ENCODE measurements at places on chromosomes 2 and 18.
A peak's percentile ranks its signal among the peaks of the same experiment; 100 is the strongest.

DNA sequence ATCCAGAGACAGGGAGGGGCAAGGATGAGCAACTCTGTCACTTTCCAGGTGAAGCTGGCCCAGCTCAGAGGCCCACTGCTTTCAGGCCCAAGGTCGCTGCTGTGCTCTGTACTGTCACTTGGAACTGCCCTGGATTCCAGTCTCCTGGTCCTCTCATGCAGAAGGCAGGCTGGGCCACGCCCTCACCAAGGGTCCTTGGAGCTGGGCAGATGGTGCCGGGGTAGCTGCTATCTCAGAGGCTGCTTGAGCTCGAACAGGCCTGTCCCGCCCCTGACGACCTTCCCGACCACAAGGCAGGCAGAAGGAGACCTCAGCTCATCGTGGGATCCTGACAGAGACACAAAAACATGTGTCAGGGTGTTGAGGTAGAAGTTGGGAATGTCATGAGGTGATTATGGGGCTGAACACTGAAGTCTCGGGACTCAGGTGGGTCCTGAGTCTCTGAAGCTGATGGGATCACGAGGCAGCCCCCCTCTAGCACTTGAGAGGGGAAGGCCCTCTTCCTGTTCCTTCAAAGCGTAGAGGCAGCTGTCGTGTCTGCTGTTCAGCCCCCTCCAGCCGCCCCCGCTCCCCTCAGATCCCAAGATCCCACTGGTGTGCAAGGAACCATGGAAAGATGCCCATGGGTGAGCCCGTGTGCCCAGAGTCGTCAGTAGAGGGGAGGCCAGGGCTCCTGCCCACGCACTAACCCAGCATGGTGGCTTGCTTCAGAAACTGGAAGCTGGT, 78.3 kb downstream of the POLR1A start:
- no peak for DNase-seq

- DNase-seq = no peak
These were observed 67.8 kb downstream of the SS18 start for GRCh38 chr18:26022585-26022984.

DNA sequence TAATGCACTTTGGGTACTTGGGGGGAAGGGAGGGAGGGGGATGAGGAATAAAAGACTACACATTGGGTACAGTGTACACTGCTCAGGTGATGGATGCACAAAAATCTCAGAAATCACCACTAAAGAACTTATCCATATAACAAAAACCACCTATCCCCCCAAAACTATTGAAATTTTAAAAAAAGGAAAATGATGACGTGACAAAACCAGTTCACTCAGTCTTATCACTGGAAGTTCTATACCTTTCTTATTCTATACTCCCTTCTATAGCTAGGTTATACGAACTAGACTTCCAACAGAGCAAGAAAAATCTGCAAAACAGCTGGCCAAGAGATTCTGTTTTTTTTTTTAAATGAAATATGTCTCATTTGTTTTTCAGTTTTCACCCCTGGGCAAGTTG, 20.8 kb downstream of the DYNAP start:
- no peak for DNase-seq

- DNase-seq = no peak
These were observed 70.6 kb downstream of the OTX1 start for GRCh38 chr2:63121055-63121834.

DNA sequence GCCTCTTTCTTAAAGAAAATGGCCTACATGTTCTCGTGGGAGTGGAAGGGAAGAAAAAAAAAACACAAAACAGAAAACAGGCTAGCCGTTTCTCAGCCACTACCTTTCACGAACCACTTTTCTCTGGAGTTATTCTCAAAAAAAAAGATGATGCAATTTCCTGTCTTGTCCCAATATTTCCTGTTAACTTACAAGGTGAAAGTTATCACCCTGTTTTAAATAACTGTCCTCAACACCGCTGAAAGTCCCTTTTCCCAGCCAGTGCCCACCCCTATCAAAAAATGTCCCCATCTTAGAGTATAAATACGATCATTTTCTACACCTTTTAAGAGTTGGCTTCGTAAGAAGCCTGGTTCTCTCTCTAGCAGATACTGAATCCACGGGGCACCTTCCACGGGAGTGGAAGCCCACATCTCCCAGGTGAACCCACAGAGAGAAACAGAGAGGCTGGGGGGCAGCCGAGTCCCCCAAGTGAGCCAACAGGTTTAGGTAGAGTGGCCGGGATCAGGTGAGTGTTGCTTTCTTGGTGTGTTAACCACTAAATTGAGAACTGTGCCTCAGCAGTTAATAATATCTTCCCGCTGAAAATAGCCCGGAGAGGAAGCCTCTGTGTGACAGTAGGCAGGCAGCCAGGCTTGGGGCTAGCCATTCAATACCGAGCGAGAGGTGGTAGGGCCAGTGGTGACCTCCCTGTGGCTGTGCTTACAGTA, 15.9 kb downstream of the SMAD7 start:
- DNase-seq = no peak

DNA sequence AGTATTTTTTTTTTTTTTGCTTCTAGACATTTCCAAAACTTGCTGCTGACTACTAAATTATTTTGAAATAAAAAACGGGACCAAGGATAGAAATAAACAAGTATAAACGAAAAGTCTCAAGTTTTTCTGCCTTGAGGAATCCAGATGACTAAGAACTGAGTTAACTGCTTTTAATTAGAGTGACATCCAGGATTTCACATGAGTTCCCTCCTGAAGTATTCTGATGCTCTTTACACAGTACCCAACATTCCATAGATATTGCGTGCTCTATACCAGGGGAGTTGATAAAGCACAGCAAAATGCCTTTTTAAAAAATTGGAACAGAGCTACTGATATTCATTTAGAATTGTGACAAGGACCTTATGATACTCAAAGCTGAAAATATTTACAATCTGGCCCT, 618.0 kb downstream of the CCDC85A start:
- DNase-seq = peak; percentile 31

- DNase-seq = no peak
These were observed 162.7 kb downstream of the EIPR1 start for GRCh38 chr2:3214806-3215404.

GRCh38 chr2:108917526-108917925, 71.5 kb downstream of the EDAR start:
- DNase-seq = no peak

DNA sequence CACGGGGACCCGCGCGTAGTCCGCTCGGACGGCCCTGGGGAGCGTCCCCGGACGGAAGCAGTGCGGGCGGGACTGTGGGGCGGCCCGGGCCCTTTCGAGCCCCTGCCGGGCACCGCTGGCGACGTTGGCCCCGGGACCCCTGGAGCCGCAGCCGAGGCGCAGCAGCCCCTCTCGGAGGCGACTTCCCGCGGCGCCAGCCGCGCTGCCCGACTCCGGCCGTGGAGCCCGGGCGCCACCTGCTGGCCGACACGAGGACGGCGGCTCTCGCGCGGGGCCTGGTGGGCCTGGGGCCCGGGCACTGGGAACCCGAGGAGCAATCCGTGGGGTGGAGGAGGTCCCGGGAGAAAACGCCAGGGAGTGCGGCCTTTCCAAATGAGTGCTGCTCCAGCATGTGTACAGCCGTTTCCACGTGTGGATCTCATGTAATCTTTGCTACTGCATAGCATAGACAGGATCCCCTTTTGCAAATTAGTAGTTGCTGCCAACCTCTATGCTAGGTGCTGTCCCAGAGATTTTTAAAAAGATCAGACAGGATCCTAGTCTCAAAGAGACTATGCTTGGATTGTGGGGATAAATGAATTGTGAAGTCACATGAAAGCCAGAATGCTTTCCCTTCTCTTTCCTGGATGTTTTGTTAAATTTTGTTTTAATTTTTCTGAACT, 4.0 kb downstream of the ID2 start:
- no peak for DNase-seq

GRCh38 chr2:165901620-165902298, 51.8 kb downstream of the TTC21B start:
- DNase-seq = no peak

GRCh38 chr2:190315273-190315672, 4.4 kb downstream of the HIBCH start:
- DNase-seq = no peak

- peak; percentile 46 for DNase-seq
These were observed 206.9 kb downstream of the ARL4C start for GRCh38 chr2:234289834-234290590.

DNA sequence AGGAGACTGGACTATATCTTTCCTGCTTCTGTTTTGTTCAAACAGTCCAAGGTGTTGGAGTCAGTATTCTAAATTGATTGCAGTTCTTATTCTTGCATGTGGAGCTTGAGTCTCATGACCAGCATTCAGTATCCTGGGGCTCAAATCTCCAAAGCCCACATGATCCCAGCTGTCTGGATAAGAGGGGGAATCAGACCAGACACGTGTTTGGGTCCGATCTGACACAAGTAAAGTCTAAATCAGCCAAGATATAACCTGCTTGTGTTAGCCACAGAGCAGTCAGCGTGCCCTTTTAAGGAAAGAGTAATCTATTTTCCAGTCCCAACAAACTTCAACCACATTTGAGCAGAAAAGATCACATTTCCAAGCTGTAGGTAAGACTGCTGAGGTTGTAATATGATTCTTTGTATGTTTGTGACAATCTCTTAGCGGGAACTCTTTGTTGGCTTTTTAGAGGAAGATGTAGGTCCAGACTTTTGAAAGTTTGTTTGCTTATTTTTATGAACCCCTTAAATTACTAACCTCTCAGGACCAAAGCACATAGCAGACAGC, 334.6 kb downstream of the SLC4A3 start:
- no peak for DNase-seq

DNA sequence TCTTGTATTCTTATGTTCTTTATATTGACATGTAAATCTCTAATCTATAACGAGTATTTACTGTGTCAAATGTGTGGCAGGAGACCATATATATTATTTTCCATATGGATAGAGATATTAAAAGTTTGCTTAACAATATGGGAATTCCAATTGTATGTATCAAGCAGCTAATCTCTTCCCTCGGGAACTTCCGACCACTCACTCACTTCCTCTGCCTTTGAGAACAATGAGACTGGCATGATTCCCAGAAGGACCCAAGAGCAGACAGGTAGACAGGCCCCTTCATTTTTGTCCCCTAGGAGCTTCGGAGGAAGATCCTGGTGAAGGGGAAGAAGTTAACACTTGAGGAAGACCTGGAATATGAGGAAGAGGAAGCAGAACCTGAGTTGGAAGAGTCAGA, 24.1 kb downstream of the PLCD4 start:
- DNase-seq = peak; percentile 16

- no peak for DNase-seq
These were observed 116.3 kb upstream of the SCN7A start for GRCh38 chr2:166610180-166610912.

GRCh38 chr18:49862656-49863385, 49.5 kb upstream of the ACAA2 start:
- DNase-seq = no peak

DNA sequence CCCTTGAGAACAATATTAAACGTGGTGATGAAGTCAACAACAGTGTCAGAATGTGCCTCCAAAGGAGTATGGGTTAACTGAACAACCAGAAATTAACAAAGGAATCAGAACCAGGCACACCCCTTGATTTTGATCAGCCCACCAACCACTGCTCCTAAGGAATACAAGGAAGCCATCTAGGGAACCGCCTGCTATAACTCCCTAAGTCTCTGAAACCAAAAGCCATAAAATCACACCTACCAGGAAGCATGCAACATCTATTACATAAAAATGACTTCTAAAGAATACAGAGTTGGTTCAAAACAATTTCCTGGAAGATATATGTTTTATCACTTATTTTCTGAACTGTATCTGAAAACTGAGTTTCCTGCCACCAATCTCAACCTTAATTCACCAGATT, 360.0 kb downstream of the EPHA4 start:
- no peak for DNase-seq

- no peak for DNase-seq
These were observed 36.4 kb downstream of the RAMP1 start for GRCh38 chr2:237895544-237896506.

GRCh38 chr18:37249171-37249886, 316.3 kb downstream of the CELF4 start:
- DNase-seq = no peak

GRCh38 chr18:26453386-26453901, 94.9 kb downstream of the KCTD1 start:
- no peak for DNase-seq

GRCh38 chr2:201575971-201576370, 67.3 kb downstream of the TMEM237 start:
- no peak for DNase-seq

- DNase-seq = no peak
These were observed 23.7 kb downstream of the ATOH8 start for GRCh38 chr2:85777441-85777861.

- DNase-seq = no peak
These were observed 95.4 kb upstream of the CHRNA1 start for GRCh38 chr2:174859563-174860169.

GRCh38 chr2:215878476-215879063, 134.8 kb downstream of the MREG start:
- no peak for DNase-seq

DNA sequence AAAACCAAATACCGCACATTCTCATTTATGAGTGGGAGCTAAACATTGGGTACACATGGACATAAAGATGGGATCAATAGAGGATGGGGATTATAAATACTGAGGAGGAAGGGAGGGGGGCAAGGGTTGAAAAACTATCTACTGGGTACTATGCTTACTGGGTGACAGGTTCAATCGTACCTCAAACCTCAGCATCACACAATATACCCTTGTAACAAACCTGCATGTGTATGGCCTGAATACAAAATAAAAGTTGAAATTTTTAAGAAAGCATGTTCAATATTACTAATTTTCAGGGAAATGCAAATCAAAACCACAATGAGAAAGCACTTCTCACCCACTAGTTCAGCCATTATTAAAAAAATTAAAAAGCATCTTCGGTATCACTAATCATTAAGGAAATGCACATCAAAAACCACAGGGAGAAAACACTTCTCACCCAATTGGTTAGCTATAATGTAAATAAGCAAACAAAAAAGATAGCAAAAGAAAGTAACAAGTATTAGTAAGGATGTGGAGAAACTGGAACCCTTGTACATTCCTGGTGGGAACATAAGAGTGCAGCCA, 99.3 kb upstream of the STON1 start:
- no peak for DNase-seq

GRCh38 chr2:227748079-227748478, 2.4 kb downstream of the SCYGR8 start:
- DNase-seq = no peak

DNA sequence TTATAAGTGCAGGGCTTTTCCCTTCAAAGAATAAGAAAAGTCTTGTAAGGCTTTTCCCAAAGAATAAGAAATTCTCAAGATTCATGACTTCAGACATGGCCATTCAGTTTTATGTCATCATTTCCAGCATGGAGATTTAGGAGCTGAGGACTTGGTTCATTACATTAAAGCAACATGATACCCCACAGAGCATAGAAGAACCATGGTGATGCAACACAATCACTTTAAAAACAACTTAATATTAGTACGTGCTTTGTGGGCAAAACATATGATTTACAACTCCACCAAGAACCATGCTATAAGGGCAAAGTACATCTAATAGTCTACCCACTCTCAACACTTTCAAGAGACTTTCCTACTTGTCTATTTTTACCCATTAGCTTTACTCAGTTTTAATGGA, 214.4 kb downstream of the SRBD1 start:
- no peak for DNase-seq

GRCh38 chr2:128258218-128258617, 60.5 kb downstream of the HS6ST1 start:
- no peak for DNase-seq

Measured in fibroblast of skin of left quadriceps (primary cell).